GM23338 (cell line): ENCODE measurements at places on chromosomes 6 and 20. TPM values are rescaled to one million over a fixed set of nuclear protein-coding genes. Genes with fewer than 3 reads are reported as not detected.

PRSS16 gene
- 8.7 and 13.8 TPM in 2 replicates for polyA plus RNA-seq

MTO1 gene
- polyA plus RNA-seq: 18.3 and 27.7 TPM in 2 replicates

SH3BGRL2 gene
- 7.5 and 8.4 TPM in 2 replicates for polyA plus RNA-seq

CTAGE9 gene
- 0.13 TPM in 1 of 2 replicates, not detected in the other for polyA plus RNA-seq

C6orf163 gene
- polyA plus RNA-seq: 4.1 and 5.4 TPM in 2 replicates

LINC00237 gene
- polyA plus RNA-seq: 2.0 and 2.6 TPM in 2 replicates
